CD4-positive, alpha-beta T cell treated with Interleukin-2 at 100 ng/mL for 4 hours (primary cell): ENCODE measurements at places on chromosomes 4 and X.

DNA sequence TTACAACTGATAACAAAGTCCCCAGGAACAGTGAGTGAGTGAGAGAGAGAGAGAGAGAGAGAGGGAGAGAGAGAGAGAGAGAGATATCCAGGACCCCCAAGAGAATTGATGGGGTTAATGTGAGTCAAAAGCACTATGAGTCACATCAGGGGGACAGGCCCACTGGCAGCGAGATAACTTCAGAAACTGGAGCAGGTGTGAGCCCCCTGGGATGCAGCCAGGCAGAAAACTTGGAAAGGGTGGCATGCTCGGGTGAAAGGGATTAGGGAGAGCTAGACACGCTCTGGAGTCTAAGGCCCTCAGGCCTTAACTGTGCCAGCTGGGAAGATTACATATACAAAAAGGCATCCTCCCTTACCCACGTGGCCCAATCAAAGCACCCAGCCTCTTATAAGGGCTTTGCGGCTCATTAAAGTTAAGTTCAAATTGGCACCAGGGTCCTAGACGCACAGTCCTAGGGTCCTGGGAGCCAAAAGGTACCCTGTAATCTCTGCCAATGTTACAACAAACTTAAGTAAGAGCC, 841 bp downstream of the ACOT9 start:
- DNase-seq, result peak; percentile 6

GRCh38 chr4:8170341-8170740, 11.7 kb upstream of the ABLIM2 start:
- no peak for DNase-seq

- DNase-seq, result no peak
These were observed 211.6 kb downstream of the CENPC start for GRCh38 chr4:67333664-67334063.

DNA sequence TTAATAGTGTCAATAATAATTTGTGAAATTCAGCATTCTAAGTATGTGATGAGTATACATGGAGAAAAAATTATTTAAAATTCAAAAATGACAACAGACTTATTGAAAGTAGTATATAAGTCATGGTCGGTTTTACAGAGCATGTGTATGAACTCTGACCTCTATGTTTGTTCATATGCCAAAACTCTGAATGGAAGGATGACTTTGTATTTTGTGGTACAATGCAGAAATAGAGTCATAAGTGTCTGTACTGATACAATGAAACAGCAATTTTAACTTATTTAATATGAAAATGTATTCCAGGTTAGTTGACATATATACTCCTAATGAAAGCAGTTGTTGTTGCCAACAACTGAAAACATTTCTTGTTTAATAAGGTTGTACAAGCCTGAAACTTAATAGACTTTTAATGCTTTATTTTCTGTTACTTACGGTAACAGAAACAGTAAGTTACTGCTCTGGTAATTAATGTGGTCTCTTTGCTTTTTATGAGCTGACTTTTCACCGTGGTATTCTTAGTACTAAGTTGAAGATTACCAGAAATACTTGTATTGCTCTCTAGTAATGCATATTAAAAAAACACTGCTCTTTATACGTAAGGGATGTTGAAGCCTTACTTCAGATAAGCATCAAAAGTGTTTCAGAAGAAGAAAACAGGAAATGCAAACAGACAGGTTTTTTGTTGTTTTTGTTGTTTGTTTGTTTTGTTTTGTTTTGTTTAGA, 1.9 kb downstream of the UBE2K start:
- DNase-seq, result peak; percentile 54

DNA sequence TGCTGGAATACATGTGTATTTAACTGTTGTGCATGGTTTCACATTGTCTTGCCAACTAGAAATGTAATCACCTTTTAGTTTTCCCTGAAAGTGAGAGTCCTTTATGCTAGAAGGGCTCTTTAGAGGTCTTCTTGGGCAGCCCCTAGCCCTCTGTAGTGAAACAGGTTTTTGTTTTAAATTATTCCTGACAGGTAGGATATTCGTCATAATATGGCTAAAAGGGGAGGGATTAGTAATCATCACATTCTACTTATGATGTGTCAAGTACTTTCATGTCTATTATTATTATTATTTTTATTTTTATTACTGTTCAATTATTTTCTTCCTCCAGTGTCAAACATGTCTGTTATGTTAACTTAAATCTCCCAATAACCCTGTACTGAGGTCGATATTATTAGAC, 35.5 kb downstream of the MSN start:
- no peak for DNase-seq

- DNase-seq, result no peak
These were observed 471.9 kb downstream of the PDGFC start for GRCh38 chr4:156499684-156500083.

GRCh38 chr4:76991161-76991660, 41.7 kb downstream of the SEPTIN11 start:
- no peak for DNase-seq

- DNase-seq, result no peak
These were observed 35.8 kb downstream of the TACC3 start for GRCh38 chr4:1756893-1757779.

DNA sequence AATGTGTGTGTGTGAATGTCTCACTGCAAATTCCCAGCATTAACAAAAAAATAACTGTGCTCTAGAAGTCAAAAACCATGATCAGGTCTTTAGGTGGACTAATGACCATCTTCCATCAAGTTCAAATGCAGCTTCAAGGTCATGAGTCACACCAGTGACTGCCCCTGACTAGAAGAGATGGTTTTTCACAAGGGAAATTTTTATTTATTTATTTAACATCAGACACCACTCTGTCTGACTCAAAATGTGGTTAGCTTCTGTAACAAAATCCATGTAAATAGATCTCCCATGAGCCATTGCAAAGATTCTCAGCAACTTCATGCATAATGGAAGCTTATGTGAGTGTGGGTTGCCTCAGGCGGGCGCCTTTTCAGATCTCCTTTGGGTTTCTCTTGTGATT, 219.2 kb downstream of the KIT start:
- DNase-seq, result no peak

DNA sequence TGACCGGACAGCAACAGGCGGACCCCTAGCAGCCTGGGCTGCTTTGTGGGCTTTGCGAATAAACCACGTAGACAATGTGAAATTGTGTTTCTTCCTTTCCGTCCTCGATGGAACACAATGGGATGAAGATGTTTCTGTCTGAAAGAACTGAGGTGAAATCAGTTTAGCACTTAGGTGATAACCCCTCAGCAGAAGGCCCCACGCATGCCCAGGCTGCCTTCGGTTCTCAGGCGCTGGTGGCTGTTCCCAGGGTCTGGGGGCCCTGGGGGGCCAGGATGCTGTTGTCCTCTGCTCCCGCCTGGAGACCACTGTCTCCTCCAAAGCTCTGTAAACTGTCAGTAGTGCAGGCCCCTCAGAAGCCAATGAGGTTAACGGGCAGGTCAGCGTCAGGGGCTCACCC, 73.9 kb upstream of the HGFAC start:
- no peak for DNase-seq

DNA sequence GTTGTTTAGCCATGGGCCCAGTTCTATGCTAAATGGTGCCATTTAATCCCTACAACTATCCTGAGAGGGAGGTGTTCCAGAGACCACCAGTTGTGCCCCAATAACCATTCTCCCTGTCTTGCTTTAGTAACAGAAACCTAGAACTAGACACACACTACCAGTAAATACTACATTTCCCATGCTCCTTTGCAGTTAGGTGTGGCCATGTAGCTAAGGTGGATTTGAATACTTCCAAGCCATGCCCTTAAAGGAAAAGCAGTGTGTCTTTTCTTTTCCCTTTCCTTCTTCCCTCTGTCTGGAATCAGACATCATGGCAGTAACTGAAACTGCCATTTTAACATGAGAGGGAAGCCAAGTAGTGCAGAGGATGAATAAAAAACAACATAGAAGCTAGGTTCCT, 90.9 kb upstream of the TMEM33 start:
- DNase-seq, result no peak

- DNase-seq, result no peak
These were observed 75.4 kb downstream of the KDM6A start for GRCh38 chrX:44948406-44948805.

DNA sequence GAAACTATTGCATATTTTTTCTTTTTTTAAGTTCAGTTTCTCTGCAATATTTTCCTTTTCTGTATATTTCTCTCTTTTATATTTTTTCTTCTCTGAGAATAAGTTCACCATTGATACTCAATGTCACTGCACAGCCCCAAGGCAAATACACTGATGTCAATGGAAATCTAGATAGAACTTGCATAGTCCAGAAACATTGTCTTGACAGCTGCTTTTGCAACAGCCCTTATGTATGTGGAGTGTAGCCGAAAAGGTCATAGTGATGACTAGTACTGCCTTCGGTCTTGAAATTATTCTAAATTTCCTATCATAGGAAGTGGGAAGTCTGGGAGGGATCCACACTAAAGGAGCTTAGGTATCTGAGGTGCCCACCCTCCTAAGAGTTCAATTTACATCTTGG, 150.0 kb downstream of the SPOCK3 start:
- no peak for DNase-seq

GRCh38 chr4:55784747-55785146, 34.8 kb upstream of the EXOC1L start:
- no peak for DNase-seq

DNA sequence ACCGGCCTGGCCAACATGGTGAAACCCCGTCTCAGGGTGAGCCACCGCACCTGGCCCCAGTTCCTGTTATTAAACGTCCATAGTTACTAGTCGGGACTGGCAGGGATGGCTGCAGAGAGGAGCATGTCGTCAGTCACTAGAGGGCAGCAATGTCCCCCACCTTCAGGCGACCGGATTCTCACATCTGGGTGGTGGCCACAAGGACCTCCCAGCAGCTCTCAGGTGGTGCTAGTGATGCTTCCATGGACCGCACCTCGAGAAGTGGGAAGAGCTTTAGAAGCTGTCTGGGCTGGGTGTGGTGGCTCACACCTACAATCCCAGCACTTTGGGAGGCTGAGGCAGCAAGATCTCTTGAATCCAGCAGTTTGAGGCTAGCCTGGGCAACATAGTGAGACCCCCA, 13.3 kb upstream of the IL3RA start:
- DNase-seq, result peak; percentile 44

GRCh38 chr4:8587469-8588195, 4.9 kb upstream of the CPZ start:
- DNase-seq, result no peak

GRCh38 chrX:129626026-129626425, 28.7 kb downstream of the APLN start:
- DNase-seq, result no peak

- no peak for DNase-seq
These were observed 160.6 kb downstream of the AFF2 start for GRCh38 chrX:148661035-148661434.

GRCh38 chr4:108129196-108129595, 39.5 kb downstream of the LEF1 start:
- DNase-seq, result no peak

DNA sequence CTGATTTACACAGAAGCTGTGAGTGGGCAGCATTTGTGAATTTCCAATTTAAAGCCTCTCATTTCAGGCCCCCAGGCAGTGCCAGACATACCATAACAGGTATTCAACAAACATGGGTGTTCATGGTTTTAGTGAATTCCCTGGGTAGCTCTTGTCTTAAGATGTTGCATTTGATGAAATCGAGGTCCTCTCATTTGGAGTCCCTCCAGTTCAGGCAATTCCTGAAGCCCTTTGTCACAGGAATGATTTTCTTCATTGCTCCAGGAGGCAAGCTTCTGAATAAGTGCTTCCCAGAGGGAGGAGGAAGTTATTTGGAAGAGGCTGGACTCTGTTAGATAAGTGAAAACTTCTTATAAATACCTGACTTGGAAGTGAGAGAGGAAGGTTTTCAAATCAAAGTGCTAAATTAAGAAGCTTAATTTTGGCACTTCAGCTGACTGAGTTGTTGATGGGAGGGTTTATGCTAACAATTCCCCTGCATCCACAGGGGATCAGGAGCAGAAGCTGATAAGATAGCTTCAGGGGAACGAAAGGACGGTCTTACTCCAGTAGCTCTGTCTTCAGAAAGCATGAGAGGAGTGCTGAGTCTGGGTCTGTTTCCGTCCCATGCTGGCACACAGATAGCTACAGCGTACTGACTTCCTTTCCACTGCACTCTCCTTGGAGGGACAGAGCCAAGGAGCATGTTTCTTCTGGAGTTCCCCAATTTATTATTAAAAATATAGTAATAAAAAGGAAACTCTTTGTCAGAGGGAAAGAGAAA, 543.1 kb downstream of the GBA3 start:
- DNase-seq, result no peak

DNA sequence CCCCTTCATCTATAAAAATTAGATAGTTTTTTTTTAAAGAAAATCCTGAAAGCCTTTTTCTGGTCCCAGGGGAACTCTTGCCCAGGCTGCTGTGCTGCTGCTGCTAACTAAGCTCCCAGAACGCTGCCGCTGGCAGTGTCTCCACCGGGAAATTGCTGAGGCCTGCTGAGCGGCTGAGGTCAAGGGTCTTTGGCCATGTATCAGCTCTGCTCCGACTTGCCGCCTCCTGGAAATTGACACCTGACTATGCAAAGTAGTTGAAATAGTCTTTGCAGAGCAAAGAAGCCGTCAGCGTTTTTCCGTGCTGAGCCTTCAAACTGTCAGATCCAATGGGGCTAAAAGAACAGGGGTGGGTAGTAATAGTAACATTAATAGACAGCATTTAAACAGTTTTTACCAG, 839 bp downstream of the QDPR start:
- DNase-seq, result no peak

- no peak for DNase-seq
These were observed 185.4 kb downstream of the TSPAN5 start for GRCh38 chr4:98473046-98473445.

DNA sequence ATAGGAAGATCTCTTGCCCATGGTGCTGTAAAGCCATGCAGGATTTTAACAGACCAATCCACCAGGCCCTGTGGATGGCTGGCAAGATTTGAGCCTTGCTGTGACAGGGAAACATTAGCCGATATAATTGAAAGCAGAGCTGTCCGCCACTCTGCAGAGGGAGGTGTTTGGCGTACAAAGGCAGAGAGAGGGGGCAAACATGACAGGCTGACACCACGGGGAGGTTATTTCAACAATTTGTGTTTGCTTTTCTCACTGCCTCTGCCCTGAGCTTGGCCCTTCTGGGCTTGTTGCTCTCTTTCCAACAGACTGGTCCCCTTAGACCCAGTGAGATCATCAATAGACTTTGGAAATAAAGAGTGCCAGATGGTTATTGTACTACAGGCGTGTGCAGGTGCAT, 59.4 kb downstream of the CLNK start:
- DNase-seq, result no peak

DNA sequence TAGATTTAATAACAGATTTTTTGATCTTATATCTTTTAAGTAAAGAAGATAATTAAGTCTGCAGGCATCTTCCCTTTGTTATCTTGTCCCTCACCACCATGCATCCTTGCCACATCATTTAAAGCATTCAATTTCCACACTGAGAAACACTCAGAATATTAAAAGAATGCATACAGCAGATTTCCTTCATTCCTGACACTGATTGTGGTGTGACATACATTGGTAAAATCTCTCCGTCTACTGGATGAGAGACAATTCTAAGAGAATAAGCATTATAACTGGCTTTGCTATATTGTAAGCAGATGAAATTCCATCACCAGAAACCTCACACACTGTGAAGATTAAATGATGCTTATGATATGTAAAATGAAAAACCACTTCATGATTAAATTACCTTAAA, 97.4 kb upstream of the TRPC5OS start:
- DNase-seq, result no peak
